ENCODE measurements at places on chromosomes 16 and 17.

DNA sequence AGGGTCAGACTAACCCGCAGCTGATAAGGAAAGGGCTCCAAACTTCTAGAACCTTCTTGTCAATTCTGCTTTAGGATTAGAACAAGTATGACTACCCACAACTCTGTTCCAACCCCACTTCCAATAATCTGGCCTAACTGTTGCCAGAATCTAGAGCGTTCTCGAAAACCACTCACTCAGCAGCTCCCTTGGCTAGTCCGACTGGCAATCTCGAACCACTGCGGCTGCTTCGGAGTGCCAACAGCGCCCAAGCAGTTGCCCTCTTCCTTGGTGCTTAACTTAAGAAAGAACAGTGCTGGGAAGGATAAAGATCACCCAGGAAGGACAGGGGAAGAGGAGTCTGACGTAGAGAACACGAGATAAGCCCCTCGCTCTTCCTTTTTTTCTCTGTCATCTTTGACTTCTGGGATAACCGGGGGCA, 818 bp downstream of the DNAJC7 start:
- peak; percentile 27 for DNase-seq

DNA sequence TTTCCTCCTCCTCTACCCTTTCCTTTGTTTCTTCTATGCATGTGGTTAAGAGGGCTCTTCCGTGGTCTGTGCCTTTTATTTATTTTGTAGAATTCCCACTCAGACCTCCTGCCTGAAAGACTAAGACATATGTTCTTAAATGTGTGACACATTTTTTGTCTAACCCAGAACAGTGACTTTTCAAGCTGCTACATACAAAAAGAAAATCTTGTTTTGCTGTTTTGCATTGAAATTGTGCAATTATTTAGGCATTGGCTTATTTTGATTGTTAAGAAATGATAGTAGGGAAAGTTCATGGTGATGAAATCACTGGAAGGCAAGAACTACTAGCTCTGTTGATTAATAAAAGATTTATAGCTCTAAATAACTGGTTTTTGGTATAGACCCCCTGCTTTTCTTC, 76.8 kb downstream of the TUBD1 start:
- DNase-seq = no peak

DNA sequence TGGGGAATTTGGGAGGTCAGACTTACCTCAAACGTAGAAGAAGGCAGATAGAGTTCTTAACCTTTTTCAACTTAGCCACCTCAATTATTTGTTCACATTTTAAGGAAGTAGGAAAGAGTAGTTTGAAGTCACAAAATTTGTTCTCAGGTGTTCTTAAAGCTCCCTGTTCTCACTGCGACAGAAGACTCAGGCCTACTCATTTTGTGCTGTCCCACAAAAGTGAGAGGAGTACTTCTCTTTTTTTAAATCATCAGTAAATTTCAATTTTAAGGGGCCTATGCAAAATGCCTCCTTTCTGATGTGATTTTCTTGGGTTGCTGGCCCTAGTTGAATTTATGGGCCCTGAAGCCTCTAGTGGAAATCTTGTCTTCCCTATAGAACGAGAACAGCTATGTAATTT, 133.4 kb downstream of the MAP2K6 start:
- DNase-seq = no peak

GRCh38 chr16:19607616-19608280, 52.2 kb downstream of the VPS35L start:
- DNase-seq = no peak

DNA sequence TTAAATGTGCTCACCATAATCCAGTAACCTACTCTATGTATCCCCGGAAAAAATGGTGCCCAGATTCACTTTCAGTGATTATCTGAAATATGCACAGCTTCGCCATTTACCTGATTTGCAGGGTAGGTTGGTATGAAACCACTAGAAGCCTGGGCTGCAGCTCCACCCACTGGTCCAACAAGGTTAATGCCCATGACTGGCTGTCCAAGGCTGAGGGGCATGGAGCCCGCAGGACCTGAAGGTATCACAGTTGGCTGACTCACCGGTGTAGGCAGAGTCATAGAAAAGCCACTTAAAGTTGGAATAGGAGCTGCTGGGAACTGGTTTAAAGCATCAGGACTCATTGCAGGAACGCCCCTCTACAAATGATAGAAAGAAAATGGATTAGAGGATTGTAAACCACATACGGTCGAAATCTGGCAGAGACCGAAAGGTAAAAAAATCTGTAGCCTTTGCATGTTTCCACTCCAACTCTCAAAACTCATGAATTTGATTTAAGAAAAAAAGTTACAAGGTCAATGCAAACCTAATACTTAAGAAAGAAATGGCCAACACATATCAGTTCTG, 38.6 kb downstream of the SYNRG start:
- DNase-seq = peak; percentile 42

DNA sequence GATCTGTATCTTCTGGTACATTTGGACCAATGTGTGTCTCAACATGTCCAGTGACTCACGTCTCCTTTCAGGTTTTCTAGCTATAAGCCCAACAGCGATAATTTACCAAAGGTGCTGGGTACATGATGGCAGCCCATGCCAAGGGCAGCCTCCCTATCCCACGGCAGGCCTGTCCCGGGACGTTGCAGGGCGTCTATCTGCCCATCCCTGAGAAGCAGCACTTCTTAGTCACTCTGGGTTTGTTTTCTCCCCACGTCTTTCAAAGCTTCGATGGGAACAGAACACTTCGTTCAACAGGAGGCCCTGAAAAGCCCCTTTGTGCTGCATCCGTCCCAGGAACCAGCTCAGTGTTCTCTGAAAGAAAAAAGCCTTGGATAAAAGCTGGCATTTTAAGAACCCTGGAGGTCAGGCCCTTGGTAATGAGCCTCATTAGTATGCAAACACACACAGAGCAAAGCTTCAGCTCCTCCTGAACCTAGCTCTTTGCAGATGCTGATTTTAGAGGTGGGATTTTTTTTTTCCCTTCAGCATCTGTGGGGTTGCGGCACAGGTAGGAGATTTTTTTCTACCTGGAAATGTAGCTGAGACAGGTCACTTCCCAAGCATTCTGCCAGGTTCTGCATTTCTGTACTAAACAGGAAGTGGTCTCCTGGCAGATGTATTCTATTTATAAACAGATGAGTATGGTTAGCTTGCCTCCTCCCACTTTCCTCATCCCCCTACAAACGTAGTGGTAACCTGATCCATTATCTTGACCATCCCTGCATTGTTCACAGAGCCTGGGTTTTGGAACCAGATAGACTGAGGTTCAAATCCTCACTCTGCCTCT, 17.5 kb upstream of the MT4 start:
- no peak for DNase-seq

DNA sequence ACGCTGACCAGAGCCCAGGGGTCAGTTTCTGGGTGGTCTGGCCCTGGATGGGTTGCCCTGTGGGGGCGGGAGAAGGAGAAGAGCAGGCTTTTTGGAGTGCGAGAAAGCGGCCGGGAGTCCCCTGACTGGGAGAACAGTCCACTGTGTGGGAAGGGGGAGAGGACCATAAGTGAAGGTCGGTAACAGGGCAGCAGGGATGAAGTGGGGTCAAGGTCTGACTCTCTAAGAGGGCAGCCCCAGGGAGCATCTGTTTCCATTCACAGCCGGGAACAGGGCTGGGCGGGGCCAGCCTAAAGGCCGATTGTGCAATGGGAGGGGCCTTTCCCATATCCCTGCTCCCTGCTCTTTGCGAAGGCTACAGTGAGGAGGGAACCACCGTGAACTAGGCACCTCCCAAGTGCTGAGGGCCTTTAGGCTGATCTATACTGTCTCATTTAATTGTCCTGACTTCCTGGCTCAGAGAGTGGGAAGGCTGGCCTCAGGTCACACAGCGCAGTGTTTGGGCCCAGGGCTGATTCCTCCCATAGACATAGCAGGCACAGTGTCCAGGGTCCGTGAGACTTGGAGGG, 10.4 kb upstream of the WFDC1 start:
- no peak for DNase-seq

DNA sequence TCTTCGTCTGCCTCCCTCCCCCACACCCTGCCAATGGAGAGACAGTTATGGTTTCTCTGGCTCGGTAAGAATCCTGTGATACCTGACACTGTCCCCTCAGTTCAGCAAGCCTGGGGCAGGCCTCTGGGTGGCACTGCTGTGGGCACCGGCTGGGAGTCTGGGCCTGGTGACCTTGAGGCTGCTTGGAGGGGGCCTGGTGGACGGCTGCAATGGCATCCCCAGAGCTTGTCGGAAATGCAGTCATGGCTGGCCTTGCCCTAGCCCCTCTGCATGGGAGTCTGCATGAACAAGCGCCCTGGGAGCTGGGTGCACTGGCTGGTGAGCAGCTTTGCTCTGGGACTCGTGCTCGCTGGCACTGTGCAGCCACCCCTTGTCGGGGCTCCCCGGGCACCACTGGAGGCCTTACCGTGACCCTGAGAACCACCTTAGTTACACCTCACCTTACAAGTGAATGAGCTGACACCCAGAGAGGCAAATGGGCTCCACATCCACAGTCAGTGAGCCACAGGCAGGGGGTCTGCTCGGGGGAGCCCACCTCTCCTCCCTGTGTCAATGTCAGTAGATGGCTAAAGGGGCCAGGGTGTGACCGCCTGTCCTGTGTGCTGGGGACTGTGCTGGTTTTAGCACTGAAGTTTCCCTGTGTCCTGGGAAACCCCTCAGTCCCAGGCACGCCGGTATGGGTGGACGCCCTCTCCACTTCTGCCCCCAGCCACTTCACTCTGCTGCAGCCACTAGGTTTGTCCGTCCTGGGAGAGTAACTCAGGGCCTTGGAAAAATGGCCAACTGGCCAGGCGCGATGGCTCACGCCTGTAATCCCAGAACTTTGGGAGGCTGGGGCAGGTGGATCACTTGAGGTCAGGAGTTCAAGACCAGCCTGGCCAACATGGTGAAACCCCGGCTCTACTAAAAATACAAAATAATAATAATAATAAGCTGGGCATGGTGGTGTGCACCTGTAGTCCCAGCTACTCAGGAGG, 1.4 kb downstream of the LGALS3BP start:
- no peak for DNase-seq

- peak; percentile 35 for DNase-seq
Observed at GRCh38 chr16:84810518-84811273, 9.1 kb upstream of the CRISPLD2 start.

DNA sequence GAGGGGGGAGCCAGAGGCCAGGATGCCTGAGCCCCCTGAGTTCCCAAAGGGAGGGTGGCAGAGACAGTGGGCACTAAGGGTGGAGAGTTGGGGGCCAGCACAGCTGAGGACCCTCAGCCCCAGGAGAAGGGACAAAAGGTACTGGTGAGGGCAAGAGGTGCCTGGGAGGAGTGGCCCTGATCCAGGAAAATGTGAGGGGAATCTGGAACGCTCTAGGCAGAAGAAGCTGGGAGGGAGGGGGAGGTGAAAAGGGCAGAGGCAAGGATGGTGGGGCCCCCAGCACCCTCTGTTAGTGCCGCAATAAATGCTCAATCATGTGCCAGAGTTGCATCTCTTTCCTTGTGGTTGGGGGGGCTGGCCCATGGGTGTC, 1.1 kb downstream of the TCAP start:
- no peak for DNase-seq

- DNase-seq = peak; percentile 69
Observed at GRCh38 chr17:60165971-60166370, 16.2 kb downstream of the CA4 start.

DNA sequence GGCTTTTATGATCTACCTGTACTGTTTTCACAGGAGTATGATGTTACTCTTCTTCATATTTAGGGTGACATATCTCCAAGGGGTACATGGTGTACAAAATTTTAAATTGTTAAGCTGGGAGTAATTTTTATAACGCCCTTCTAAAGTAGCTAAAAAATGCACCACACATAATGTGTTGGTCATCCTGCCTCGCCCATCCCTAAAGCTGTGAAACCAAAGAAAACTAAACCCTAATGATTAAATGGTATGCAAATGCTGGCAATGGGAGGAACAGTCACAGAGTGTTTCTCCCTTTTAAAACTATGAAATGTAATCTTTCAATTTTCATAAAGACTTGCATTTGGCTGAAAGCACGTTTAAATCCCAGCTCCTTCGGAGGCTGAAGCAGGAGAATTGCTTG, 2.0 kb upstream of the KRT24 start:
- DNase-seq = no peak

DNA sequence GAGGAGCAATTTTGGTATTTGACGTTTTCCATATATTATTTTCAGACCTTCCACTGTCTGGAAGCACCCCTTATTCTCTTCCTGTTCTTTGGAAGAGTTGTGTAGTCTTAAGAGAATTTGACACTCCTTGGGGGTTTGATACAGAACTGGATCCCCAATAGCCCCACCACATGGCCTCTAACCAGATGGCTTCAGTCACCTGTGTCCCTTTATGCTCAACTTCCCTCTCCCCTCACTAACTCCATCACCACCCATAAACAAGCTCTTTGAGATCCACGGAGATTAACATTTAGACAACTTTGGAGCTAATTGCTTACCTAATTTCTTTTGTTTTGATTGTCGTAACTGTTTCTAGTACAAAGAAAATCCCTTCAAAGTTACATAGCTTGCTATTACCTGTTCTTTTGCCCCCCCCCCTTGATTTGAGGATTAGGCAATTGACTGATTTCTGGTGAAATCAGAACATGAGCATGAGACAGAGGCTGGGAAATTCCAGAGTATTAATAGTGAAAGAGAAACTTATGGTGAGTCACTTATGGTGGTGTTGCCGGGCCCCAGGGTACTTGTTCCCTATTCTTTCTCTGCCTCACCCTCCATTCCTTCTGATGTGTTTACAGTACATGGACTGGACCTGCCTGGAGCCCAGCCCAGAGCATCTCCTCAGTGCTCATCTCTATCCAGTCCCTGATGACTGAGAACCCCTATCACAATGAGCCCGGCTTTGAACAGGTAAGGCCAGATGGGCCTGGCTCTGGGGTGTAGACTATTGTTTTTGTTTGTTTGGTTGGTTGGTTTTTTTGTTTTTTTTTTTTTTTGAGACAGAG, 7.5 kb downstream of the UBE2Z start:
- DNase-seq = peak; percentile 89

DNA sequence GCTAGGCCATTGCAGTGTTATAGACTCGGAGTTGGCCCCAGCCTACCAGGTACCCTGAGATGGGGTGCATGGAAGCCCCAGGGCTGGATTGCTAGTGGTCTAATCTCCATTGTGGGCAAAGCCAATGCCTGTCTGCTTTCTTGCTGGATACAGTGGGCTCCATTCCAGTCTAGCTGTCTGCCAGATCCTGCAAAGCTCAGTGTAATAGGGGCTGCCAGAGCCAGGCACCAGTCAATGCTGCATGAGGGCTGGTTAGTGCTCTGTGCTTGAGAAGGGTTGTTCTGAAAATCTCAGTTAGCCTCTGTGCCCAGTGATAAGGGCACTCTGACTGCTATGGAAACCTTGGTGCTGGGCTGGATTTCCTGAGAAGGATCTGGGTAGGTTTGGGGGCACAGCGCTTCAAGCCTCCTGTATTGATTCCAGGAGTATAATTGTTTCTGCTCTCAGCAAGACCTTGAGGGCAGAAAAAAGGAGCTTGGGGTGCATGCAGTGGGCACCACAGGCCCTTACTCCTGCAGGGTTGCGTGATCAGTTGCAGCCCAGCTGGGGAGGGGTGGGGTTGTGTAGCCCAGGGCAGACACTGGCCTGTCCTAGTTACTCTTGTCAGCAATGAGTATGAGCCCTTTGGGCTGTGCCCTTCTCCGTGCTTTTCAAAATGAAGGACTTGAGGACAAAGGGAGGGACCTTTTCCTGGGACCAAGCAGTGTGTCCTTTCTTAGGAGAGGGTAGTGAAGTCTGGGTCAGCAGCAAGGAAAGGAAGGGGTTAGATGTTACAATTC, 19.0 kb downstream of the SMPD3 start:
- no peak for DNase-seq
